ENCODE measurements at places on chromosomes 6 and 20.

DNA sequence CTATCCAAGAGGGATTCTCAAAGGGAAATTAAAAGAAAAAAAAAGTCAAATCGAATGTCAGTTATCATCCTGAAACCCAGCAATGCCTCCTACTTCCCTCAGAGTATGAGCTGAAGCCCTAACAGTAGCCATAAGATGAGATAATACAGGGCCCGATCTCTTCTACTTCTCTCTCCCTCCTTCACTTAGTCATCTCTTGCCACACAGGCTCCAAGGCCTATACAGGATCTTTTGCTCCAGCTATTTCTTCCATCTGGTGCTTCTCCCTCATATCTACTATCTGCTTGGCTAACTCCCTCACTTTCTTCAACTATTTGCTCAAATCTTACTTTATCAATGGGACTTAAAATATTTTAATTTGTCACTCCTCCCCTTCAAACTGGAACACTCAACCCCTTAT is 215.3 kb downstream of the RNGTT start:
- DNase-seq = no peak

GRCh38 chr6:31948753-31949413 is 3.0 kb downstream of the CFB start:
- DNase-seq = no peak

DNA sequence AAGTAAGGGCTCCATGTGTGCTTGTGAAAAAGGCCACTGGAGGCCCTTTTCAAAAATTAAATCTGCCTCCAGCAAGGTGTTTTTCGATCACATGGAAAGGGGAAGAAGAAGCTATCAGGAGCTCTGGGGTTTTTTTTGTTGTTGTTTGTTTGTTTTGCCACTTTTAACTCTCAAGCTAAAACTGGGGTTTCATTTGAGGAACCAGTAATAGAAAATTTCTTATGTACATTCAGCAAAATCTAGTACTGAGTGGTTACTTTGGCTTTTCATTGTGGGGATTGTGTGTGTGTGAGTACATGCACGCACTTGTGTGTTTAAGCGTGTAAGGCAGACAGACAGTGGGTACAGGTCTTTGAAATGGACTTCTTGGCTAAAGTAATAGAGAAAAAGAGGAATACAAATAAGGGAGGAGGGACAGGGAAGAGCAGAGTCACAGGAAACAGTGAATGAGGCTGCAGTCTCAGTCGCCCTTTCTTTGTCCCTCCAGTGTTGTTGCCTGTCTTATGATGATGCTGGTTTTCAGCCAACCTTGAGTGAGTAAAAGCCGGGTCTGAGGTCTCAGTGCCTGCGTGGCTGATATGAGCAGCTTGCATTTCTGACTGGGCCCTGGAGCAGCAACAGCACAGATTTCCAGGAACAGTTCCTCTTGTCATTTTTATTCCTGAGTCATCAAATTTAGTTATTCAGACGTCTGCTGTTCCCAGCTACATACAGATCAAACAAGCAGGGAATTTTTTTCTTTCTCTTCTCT is 26.2 kb downstream of the SLC16A10 start:
- DNase-seq = no peak

DNA sequence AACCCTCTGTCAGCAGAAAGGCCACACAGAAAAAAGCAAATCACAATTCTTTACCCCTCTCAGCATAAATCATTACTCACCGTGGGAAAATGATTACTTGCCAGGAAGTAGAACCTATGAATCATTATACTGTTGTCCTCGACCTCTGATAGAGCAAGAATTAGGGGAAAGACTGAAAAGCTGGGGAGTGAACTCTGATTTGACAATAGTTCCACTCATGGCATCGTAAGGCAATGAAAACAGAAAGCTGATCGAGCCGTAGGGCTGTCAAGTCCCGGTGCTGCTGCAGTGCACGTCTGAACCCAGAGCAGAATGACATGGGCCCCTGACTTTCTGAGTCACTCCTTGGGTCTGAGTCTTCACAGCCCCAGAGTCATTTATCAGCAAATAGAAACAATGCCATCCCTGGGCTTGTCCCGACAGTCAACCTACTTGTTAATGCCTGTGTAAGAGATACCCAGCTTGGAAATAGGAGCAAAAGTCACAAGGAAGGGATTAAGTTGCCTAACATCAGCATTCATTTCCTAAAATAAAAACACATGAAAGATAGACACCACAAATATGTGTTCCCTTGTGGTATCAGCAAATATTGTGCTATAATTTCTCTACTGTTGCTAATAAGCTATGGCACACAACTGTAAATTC is 224.8 kb upstream of the MARCKS start:
- DNase-seq = peak; percentile 20

DNA sequence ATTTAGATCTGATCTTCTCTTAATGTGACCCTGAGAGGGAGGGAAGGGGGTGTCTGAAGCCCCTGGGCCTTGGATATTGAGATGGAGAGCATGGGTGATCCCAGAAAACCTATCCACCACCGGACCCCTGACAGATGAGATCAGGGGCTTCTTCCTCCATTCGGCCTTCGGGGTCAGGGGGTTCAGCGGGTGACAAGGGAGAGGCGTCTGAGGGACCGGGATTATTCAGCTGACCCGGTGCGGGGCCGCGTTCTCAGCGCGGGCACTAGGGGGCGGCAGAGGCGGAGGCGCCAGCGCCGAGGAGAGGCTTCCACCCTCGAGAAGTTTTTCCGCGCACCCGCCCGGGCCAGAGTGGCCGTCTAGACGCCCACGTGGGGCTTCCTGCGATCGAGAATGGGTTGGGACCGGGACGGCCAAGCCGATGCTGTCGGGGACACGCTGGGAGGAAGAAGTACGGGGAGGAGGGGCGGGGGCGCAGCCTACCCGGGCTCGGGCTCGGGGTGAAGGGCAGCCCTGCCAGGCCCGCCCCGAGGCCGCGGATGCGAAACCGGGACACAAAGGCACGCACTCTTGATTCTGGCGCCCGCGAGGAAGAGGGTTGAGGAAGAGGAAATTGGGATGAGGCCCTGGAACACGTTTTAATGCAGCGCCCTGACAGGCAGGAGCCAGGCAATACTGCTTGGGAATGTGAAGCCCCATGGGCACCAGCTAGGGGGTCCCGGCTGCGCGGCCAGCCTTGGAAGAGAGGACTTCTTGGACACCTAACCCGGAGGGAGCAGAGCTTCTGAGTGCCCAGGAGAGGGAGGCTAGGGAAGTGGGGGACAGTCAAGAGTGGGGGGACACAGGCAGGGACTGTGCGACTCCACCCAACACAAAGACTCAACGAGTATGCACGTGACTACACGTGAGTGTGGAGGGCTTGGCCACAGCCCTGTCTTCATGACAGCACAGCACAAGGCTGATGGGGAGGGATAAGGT is 30.6 kb downstream of the COL11A2 start:
- peak; percentile 75 for DNase-seq

GRCh38 chr6:4403828-4404227 is 268.5 kb upstream of the ECI2 start:
- DNase-seq = no peak

- no peak for DNase-seq
These were observed 37.7 kb downstream of the ZBTB9 start for GRCh38 chr6:33492093-33492492.

- no peak for DNase-seq
These were observed 4.7 kb upstream of the ENPP5 start for GRCh38 chr6:46175446-46175845.

DNA sequence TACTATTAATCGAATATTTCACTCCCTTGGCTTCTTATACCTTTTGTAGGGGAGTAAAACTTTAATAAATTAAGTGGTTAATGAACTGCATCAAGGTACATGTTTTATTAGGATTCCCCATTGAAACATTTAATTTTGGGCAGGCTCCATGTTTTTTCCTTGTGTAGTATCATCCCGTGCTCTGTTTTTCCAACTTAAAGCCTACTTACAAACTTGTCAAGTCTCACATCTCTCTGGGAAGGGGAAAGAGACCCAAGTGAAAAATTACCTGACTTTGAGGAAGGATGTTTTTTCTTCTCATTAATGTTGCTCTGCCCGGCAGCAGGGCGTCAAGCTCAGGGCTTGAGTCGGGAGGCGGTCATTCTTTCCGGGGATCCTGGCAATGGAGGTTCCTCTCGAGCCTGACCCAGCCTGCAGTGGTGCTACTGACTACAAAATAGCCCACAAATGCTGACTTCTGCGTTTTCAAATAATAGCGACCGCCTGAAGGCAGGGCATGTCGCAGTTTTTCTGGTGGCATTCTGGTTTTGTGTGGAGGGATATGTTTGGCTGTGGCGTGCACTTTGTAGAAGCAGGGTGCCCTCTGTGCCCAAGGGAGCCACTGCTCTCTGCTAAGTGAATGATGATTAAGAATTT is 2.4 kb downstream of the DSP start:
- no peak for DNase-seq

GRCh38 chr6:43301081-43301870 is 3.2 kb downstream of the SLC22A7 start:
- DNase-seq = no peak

DNA sequence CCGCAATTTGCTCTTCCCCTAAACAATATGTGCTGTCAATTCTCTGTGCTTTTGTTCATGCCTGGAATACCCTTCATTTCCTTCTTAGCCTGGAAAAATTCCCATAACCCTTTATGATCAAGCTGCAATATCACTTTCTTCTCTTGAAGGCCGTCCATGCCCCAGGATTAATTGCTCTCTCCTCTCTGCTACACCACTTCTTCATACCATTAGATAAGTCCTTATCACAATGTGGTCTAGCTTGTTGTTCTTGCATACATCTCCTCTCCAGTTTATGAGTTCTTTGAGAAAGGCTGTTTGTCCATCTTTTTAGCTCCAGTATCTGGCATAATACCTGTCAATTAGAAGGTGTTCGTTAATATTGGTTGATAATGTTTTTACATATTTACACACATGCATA is 111.2 kb upstream of the SAMD5 start:
- no peak for DNase-seq

DNA sequence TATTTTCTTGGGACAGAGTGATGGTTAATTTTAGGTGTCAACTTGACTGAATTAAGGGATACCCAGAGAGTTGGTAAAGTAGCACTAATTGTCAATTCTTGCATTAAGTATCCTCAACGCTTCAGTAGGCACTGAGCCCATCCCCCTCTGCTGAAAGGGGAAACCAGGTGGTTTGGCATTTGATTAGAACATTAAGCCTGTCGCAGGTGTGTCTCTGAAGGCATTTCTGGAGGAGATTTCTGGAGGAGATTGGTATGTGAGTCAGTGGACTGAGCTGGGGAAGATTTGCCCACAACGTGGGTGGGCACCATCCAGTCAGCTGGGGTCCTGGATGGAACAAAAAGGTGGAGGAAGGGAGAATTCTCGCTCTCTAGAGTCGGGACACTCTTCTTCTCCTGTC is 119.8 kb downstream of the RFX6 start:
- DNase-seq = no peak

DNA sequence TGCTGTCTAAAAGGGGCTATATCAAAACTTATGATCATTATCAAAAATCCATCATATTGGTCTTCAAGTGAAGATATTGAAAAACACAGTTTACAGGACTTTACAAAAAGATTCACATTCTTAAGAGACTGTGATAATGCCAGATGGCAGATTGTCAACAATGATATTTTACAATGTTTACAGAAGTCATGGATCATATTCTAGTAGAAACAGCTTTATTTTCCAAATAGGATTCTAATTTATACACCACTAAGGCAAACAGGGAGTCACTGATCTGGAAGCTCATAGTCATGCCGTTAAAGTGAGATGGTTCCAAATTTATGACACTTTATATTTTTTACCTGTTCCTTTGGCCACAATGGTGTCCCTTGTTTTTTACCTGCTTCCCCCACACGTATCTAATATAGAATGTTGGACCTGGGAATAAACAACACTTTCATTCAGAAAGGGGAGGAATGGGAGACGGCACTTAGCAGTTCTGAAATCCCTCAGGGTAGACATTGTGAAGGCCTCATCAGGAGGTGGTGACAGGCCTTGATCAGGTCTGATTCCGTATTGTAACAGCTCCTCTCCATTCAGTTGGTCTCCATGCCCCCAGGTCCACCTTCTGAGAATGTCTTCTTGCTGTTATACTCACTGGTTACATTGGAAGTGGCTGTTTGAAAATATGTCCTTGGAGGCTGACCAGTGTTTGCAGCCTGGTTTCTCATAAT is 228.6 kb downstream of the ADGB start:
- DNase-seq = no peak

GRCh38 chr20:50292591-50293283 is 102.1 kb downstream of the CEBPB start:
- DNase-seq = no peak

- no peak for DNase-seq
These were observed 14.4 kb upstream of the HLA-DQA1 start for GRCh38 chr6:32622545-32623401.

DNA sequence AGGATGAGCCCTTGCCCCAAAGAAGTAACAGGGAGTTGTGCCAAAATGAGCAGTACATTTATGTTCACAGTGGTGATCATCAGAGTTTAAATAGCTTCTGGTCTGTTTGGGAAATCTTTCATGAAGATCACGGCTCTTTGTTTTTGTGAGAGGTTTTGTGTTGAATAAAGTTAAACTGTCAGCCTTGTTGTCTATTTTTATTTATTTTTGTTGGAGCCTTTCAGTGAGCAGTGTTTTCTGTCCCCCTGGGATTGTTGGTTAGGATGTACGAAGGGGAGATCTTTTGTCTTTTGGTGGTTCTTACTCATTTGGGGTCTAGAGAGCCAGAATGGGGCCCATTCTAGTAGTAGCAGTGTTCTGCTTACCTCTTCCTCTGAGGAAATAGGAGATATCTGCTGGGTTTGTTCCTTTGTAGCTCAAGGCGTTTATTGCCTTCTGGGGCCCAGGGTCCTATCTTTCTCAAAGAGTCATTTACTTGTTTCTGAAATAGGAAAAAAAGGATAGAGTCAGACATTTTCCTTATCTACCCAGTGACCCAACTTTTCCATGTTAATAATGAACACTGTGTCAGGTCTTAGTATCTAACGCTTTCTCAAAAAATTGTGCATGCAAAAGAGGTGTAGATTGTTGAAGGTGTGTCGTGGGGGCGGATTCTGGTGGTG is 157.4 kb downstream of the JARID2 start:
- no peak for DNase-seq

DNA sequence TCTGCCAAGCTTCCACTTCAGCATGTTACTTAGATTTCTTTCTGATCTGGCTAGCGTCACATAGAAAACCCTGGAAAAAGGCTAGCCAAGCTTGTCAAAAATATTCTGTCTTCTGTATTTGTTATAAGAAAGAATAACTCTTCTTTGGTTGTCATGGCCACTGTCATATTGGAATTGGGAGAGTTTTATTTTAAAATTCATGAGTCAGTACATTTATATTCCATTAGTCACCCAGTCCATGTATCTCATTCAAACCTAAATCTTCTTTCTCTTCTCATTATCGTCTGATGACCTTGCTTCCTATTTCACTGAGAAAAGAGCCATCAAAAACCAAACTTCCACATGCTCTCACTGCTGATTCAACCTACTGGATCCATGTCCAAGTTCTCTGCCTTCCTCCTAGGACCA is 65.7 kb downstream of the EPM2A start:
- DNase-seq = no peak

DNA sequence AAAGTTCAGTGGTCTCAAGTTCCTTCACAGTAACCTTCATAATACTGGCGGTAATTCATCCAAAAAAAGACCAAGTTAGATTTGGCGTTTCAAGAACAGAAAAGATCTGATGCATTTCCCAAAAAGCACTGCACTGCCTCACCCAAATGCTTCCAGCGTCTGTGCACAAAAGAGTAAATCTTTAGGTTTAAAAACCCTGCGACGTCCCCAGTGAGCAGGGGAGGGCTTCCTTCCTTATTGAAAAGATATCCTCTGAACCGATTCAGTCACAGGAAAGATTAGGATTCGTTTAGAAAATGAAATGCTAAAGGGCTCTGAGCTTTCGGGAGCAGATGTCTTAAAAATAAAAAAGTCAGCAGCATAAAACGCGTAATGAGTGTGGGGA is 654 bp downstream of the TBC1D7 start:
- DNase-seq = no peak
